ENCODE measurements at places on chromosomes 16 and 17. TPM values are rescaled to one million over a fixed set of nuclear protein-coding genes. Genes with fewer than 3 reads are reported as not detected.

- H3K4me3 ChIP-seq, result no peak overlapping the region
- H3K27ac ChIP-seq, result no peak overlapping the region
- no peak for DNase-seq
- no peaks in the 10 kb centered on the region for H3K27me3 ChIP-seq
- no peaks in the 10 kb centered on the region for H3K4me1 ChIP-seq
These were observed 250.7 kb upstream of the MYOCD start for GRCh38 chr17:12415031-12415430.

The HSD11B2 gene
- 5.8 TPM for polyA plus RNA-seq

The ZPBP2 gene
- 0.03 TPM for polyA plus RNA-seq

The DOC2B gene
- 7.0 TPM for polyA plus RNA-seq

DNA sequence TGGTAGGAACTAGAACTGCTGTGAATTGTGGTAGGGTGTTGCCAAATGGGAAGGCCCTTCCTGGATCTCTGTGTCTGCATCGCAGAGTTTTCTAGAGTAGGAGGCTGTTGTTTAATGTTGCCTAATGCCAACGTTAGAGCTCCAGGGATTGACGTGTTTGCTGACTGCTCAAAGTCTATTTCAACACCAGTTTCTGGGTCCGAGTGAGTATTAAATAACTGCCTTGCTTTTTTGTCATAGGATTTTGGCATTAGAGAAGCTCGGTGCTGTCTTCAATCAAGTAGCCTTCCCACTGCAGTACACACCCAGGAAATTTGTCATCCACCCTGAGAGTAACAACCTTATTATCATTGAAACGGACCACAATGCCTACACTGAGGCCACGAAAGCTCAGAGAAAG, 40.0 kb downstream of the SF3B3 start:
- no peaks in the 10 kb centered on the region for H3K27me3 ChIP-seq
- H3K4me1 ChIP-seq, result peaks cover 5% of the 10 kb centered on the region
- no peak for DNase-seq
- peaks cover 95% of the 10 kb centered on the region for H3K36me3 ChIP-seq
- no peak overlapping the region for H3K27ac ChIP-seq

- H3K4me3 ChIP-seq, result no peak overlapping the region
- no peaks in the 10 kb centered on the region for H3K36me3 ChIP-seq
- no peaks in the 10 kb centered on the region for H3K4me1 ChIP-seq
- DNase-seq, result peak; percentile 19
- H3K27ac ChIP-seq, result no peak overlapping the region
- no peaks in the 10 kb centered on the region for H3K27me3 ChIP-seq
These were observed 44.9 kb downstream of the OTOA start for GRCh38 chr16:21708533-21709115.

DNA sequence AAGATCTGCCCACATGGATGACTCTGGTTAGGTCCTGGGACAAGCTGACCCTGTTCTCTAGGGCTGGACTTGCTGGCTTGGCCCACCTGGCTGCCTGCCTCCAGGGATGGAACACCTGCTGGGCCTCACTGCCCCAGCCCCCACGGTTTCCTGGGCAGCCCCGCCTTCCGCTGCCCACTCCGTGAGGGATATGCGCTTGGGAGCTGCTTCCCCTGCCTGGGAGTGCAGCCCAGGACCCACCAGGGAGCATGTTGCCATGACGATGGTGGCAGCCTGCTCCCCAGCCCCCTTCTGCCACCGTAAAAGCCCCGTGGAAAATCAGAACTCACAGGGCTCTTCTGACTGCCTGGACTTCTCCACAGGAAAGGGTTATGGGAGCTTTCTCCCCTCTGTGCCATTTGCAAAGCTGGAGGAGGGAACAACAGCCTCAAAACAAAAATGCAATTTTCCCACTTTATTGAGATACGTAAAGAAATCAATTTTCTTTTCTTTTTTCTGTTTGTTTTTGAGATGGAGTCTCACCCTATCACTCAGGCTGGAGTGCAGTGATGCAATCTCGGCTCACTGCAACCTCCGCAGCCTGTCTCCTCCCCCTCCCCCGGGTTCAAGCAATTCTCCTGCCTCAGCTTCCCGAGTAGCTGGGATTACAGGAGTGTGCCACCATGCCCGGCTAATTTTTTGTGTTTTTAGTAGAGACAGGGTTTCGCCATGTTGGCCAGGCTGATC, 18.0 kb upstream of the GAS7 start:
- H3K36me3 ChIP-seq, result no peaks in the 10 kb centered on the region
- no peaks in the 10 kb centered on the region for H3K4me1 ChIP-seq
- no peak overlapping the region for H3K4me3 ChIP-seq

The TBC1D3K gene
- 0.96 TPM for polyA plus RNA-seq

GRCh38 chr17:65785109-65785508, 223.7 kb upstream of the AXIN2 start:
- H3K27me3 ChIP-seq, result no peaks in the 10 kb centered on the region
- H3K4me3 ChIP-seq, result no peak overlapping the region
- H3K27ac ChIP-seq, result no peak overlapping the region
- DNase-seq, result peak; percentile 29

DNA sequence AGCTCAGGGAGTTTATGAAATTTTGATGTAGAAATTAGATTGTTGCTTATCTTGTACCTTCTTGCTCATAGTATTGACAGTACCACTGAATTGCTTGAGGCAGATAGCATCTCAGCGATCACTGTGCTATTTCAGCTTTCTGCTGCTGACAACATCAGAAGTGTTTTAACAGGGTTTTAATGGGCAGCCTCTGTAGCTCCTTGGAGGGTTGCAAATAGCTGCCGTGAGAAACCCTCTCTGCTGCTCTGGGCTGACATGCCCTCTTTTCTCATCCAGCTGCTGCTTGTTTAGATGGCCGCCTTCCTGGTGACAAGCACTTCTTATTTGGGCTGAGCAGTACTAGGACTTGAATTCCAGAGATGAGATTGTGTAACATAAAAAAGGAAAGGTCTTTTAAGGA, 180.2 kb upstream of the TBX2 start:
- DNase-seq, result no peak
- no peaks in the 10 kb centered on the region for H3K4me1 ChIP-seq
- H3K27me3 ChIP-seq, result no peaks in the 10 kb centered on the region
- H3K36me3 ChIP-seq, result no peaks in the 10 kb centered on the region
- no peak overlapping the region for H3K27ac ChIP-seq
- H3K4me3 ChIP-seq, result no peak overlapping the region

DNA sequence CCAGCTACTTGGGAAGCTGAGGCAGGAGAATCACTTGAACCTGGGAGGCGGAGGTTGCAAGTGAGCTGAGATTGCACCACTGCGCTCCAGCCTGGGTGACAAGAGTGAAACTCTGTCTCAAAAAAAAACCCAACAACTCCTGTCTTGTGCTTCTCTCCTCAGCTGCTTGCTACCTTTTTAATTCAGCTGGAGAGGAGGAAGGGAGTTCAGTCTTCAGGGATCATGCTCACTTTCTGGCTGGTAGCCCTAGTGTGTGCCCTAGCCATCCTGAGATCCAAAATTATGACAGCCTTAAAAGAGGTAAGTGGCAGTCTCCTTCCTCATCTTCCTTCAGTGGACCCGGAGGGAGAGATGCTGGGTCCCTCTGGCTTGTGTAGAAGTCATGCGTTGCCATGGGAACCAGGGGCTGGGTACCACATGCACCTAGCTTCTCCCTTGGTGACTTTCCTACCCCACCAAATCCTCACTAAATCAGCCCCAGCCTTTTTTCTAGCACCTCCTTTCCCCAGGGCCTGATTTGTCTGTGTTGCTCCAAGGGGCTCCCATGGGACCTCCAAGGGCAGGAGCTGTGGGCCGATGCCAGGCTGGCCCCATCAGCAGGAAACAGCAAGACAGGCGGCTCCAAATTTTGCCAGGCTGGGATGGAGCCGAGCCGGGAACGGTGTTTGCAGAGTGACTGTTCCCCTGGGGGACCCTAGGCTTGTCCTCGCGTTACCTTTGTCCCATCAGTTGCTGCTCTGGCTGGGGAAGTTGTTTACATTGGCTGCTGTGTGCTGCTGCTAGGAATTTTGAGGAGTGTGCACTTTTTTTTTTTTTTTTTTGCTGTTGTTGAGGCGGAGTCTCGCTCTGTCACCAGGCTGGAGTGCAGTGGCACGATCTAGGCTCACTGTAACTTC, 65.2 kb downstream of the ABCC1 start:
- H3K4me3 ChIP-seq, result no peak overlapping the region
- H3K4me1 ChIP-seq, result no peaks in the 10 kb centered on the region
- peaks cover 15% of the 10 kb centered on the region for H3K36me3 ChIP-seq
- no peak overlapping the region for H3K27ac ChIP-seq
- DNase-seq, result no peak

The ZNF423 gene
- polyA plus RNA-seq, result 6.7 TPM

The VTN gene
- polyA plus RNA-seq, result 12.2 TPM

DNA sequence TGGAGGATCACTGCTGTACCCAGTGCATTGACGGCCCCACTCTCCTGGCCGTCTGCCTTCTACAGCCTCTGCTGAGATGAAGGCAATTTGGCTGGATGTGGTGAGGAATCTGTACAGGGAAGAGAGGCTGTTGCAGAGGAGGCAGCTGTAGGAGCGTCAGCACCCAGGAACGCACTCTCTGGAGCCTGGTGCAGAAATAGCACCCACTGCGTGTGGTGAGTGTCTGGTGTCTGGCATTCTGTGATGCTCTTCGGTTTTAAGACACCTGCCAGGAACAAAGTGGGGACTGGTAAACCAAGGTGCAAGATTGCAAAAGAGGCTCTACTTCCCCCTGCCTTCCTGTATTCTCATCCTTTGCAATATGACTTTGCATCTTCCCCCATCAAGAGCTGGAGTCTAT, 187.5 kb upstream of the SDK2 start:
- peaks cover 15% of the 10 kb centered on the region for H3K27me3 ChIP-seq
- no peaks in the 10 kb centered on the region for H3K36me3 ChIP-seq
- H3K4me1 ChIP-seq, result no peaks in the 10 kb centered on the region
- H3K27ac ChIP-seq, result no peak overlapping the region
- no peak for DNase-seq

- H3K4me1 ChIP-seq, result peaks cover 51% of the 10 kb centered on the region
- H3K4me3 ChIP-seq, result peak overlapping the region; percentile 52
- H3K36me3 ChIP-seq, result no peaks in the 10 kb centered on the region
- H3K27me3 ChIP-seq, result no peaks in the 10 kb centered on the region
- peak overlapping the region; percentile 94 for H3K27ac ChIP-seq
- DNase-seq, result peak; percentile 72
These were observed 826 bp upstream of the GSE1 start for GRCh38 chr16:85612191-85612800.

DNA sequence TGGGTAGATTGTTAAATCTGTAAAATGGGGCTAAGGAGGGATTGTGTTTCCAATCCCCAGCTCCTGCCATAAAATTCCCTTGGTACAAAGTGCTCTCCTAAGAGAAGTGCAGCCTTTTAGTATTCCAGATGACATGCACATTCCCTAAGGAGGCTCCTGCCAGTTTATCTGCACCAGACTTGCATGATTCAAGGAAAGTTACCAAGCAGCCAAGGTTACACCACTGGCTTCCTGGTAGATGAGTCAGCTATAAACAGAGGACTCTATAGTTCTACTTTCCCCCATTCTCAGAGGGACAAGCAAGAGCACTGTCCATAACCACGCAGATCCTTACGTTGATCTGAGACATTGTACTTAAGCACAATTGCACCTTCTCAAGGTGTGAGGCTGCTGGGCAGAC, 1.9 kb downstream of the CALB2 start:
- H3K4me1 ChIP-seq, result no peaks in the 10 kb centered on the region
- DNase-seq, result no peak
- H3K4me3 ChIP-seq, result no peak overlapping the region
- H3K36me3 ChIP-seq, result no peaks in the 10 kb centered on the region

DNA sequence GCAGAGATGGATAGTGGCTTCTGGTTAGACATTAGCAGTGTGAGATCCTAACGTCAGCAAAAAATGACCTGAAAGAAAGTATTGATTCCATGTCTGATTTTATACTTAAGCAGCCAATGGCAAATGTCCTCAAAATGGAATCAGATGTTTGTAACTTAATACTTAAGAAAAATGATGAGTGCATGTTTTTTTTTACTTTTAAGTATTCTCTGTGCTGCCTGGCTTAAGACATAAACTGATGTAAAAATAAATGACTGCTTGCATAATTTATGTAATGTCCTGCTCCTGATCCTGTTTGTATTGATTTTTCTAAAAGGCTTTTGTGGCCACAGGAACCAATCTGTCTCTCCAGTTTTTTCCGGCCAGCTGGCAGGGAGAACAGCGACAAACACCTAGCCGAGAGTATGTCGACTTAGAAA, 7.4 kb downstream of the CBFB start:
- DNase-seq, result no peak
- H3K27ac ChIP-seq, result no peak overlapping the region
- peaks cover 9% of the 10 kb centered on the region for H3K36me3 ChIP-seq
- no peak overlapping the region for H3K4me3 ChIP-seq
- H3K4me1 ChIP-seq, result no peaks in the 10 kb centered on the region
- no peaks in the 10 kb centered on the region for H3K27me3 ChIP-seq

DNA sequence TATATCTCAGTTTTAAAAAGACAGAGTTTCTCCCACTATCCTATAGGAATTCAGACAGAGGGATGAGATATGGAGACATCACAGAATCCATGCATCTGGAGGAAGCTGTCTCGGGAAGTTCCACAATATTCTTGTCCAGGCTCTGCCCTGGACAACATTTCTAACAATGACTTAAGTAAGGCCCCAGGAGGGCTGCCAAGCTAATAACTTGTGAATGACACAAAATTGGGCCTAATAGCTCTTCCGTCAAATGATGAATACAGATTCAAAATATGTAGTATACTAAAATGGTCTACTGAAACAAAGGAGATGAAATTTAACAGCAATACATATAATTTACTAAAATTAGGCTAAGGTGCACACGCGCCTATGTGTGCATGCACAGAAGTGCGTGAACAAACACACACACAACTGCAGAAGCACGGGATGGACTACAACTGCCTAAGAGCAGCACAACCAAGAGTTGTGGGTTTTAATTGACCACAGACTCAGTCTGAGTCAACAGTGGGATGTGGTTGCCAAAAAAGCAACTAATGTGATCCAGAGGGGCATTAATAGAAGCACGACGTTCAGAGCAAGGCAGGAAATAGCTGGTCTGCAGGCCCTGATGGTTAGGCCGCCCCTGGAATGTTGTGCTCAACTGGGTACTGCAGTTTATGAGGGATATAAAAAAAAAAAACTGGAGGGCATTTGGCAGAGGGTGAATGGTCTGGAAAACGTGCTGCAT, 26.3 kb upstream of the HS3ST2 start:
- no peak overlapping the region for H3K27ac ChIP-seq
- DNase-seq, result no peak
- no peaks in the 10 kb centered on the region for H3K27me3 ChIP-seq

GRCh38 chr17:11300738-11301137, 59.7 kb downstream of the SHISA6 start:
- H3K36me3 ChIP-seq, result no peaks in the 10 kb centered on the region
- H3K4me1 ChIP-seq, result no peaks in the 10 kb centered on the region
- no peak for DNase-seq
- no peak overlapping the region for H3K27ac ChIP-seq

The PHB1 gene
- polyA plus RNA-seq, result 160 TPM

The GPR142 gene
- 0.97 TPM for polyA plus RNA-seq

The ZSCAN10 gene
- 0.66 TPM for polyA plus RNA-seq

- no peak for DNase-seq
- H3K36me3 ChIP-seq, result no peaks in the 10 kb centered on the region
- H3K27ac ChIP-seq, result no peak overlapping the region
These were observed 298.2 kb downstream of the HAPSTR1 start for GRCh38 chr16:9389543-9390207.

DNA sequence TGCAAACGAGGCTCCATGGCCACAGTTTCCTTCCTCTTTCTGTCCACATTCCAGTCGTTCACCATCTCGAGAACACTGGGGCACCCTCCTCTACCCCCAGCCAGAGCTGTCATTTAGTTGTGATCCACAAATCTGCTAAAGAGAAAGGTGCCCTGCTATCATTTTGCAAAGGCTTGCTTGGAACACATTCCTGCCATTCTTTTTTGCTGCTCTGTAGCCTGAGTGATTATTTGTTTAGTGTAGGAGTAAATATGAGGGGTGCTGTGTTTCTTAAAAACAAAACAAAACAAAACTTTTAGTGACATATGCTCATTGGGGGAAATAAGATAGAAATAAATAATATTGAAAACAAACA, 166.7 kb downstream of the PRKCA start:
- H3K4me1 ChIP-seq, result peaks cover 25% of the 10 kb centered on the region
- no peaks in the 10 kb centered on the region for H3K27me3 ChIP-seq
- no peak overlapping the region for H3K4me3 ChIP-seq
- H3K27ac ChIP-seq, result peak overlapping the region; percentile 73
- H3K36me3 ChIP-seq, result no peaks in the 10 kb centered on the region

Data from large intestine (tissue), 12 donors.